ENCODE measurements at places on chromosomes 12 and 14. TPM values are rescaled to one million over a fixed set of nuclear protein-coding genes. Genes with fewer than 3 reads are reported as not detected.

DNA sequence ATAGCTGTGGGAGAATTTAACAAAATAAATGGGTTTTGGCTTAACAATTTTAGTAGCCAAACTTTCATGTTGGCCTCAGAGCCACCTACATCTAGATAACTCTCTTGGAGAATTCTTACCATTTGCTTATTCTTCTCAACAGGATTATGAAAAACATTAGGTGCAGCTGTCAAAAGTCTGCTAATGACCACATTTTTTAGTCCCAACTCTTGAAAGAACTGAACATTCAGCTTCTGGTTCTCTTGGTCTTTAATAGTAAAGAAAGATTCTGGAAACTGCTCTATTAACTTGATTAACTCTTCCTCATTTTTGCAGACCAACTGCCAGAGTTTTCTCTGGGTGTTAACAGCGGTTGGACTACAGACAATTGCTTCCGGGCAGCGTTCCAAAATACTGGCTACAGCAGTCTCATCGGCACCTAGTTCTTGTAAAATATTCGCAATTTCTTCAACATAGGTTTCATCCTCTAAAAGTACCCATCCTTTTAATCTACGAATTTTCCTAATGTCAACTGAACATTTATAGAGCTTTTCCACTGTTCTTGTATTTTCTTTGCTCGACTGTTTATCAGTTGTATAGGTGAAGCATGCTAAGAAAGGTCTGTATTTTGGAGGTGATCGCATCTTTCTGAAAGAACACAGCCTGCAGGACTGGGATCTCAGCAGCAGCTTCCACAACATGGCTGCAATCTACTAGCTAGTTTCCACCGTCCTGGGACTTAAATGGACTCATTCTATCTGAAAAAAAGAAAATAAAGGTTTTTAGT, 8.7 kb downstream of the MTERF2 start:
- no peak for DNase-seq

- no peak for DNase-seq
Measured at GRCh38 chr14:68683326-68683725, 109.5 kb downstream of the ZFP36L1 start.

- no peak for DNase-seq
Measured at GRCh38 chr12:31288381-31288780, 37.6 kb downstream of the SINHCAF start.

DNA sequence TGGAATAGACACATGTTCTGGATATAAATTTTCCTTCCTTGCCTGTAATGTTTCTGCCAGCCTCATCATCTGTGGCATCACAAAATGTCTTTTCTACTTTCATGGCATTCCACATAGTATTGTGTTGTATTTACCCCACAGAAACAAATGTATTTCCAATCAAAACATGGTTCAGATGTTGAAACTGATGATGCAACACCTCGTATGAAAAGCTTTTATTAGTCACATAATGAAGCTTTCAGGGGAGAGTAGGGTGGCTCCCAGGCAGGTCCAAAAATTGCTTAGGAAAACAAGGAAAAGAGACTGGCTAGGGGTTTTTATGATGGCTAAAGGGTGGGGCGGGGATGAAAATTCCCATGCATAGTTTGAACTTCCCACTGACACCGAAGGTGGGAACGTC, 29.1 kb upstream of the ZNF641 start:
- no peak for DNase-seq

CLEC1B gene
- total RNA-seq, result not detected

DNA sequence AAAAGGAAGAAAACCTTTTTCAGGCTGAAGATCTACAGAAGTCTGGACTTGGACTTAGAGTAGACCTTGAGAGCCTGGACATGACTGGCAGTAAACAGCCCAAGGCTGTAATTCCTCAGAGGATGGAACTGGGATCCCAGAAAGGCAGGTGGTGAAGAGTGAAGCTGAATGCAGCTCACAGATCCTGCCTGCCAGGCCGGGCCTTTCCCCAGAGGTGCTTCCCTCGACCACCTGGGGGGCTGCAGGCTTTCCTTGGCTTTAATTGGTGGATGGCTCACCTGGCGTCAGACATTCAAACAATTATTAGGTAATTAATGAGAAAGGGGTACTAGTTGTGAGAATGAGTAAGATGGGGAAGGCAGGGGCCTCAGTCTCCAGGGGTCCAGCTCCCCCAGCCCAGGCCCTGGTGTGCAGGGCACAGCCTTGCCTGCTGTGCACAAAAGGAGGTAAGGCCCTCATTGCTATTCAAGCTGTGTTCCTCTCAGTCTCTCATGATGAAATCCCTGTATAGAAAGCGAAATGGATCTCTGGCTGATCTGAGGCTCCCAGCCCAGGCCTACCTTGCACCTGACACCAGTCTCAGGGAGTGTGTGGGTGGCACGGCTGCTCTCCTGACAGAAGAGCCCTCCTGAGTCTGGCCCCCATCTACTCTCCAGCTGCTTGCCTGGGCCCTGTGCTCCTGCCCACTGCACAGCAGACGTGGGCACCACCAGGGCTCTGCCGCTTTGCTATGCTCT, 63.0 kb upstream of the TCL1A start:
- no peak for DNase-seq

DBX2 gene
- total RNA-seq, result not detected

DNA sequence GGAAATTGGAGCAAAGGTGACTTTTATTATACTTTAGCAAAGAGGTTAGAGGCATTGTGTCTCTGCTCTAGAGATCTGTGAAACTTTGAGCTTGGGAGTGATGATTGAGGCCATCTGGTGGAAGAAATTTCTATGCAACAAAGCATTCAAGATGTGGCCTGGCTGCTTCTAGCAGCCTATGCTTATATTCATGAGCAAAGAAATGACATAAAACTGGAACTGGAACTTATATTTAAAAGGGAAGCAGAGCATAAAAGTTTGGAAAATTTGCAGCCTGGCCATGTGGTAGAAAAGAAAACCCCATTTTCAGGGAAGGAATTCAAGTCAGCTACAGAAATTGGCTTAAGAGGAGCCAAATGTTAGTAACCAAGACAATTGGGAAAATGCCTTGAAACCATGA, 70.4 kb downstream of the SDR9C7 start:
- no peak for DNase-seq

SLC6A12 gene
- 1.0 TPM for total RNA-seq

DNA sequence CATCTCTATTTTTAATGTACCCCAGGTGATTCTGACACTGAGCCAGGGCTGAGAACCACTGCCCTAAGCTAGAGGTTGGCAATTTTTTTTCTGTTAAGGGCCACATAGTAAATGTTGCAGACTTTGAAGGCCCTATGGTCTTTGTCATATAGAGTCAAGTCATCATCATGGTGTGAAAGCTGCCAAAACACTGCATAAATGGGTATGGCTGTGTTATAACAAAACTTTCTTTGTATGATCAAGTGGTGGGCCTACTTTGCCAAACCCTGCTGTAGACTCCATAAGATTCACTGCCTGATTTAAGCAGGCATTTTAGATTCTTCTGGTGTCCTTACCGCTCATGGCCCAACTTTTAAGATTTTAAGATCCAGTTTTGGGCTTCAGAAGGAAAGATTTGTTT, 76.8 kb downstream of the CLMN start:
- DNase-seq, result no peak

PTGER2 gene
- total RNA-seq, result 0.41 TPM

DNA sequence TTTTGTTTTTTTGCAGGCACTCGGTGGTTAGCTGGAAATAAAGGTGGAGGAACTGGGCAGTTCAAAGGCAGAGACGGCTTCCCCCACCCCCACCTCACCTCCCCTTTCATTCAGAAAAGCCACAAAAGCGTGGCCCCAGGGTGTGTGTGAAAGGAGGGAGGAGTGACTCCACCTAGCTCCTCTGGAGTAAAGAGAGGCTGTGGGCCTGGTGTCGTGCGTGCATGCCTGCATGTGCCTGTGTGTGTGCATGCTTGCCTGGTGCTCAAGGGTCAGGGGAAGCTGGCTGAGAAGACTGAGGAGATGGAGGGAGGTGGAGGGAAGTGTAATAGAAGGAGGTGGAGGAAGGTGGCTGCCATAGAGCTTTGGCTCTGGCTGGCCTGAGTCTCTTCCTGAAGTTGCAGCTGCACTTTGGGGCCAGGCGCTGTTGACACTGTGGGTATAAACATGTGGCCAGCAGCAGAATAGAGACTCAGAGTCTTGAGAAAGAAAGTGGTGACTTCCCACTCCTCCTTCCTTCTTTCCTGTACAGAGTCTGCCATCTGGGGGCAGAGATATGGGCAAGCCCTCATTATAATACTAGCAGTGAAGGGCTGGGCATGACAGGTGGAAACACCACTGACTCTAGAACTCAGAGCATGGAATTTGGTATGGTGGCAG, 36.9 kb upstream of the SINHCAF start:
- DNase-seq, result no peak

- peak; percentile 35 for DNase-seq
Measured at GRCh38 chr12:5083955-5084849, 40.5 kb downstream of the KCNA5 start.

GRCh38 chr12:132429946-132430643, 59.9 kb upstream of the FBRSL1 start:
- no peak for DNase-seq

- DNase-seq, result no peak
Measured at GRCh38 chr12:92065018-92065499, 80.6 kb downstream of the BTG1 start.

IL31 gene
- total RNA-seq, result not detected

DAZAP2 gene
- 197 TPM for total RNA-seq

DNA sequence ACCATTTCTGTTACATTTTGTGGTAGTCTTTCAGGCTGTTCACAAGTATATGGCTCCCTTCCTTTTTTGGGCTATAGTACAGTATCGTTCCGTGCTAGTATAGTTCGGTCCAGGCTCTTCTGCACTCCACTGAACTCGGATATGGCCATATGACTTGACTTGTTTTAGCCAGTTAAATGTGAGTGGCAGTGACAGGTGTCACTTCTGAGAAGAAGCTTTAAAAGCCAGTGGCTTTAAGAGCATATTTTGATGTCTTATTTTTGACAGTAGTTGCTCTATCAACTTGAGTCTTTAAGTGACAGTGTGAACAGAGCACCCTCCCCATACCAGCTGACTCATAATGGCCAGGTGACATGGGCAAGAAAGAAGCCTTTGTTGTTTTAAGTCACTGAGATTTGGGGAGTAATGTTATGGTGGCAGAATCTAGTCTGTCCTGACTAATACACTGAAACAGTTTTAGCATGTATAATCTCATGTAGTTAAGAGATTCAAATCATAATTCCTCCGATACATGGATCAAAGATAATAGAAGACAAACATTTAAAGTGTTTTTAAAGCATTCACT, 64.6 kb downstream of the ANO4 start:
- no peak for DNase-seq

GRCh38 chr14:83908419-83908818, 1621.5 kb upstream of the FLRT2 start:
- no peak for DNase-seq

GRCh38 chr14:68801631-68802030, 8.8 kb upstream of the ZFP36L1 start:
- DNase-seq, result no peak
